ENCODE measurements at places on chromosomes 16 and 17.

DNA sequence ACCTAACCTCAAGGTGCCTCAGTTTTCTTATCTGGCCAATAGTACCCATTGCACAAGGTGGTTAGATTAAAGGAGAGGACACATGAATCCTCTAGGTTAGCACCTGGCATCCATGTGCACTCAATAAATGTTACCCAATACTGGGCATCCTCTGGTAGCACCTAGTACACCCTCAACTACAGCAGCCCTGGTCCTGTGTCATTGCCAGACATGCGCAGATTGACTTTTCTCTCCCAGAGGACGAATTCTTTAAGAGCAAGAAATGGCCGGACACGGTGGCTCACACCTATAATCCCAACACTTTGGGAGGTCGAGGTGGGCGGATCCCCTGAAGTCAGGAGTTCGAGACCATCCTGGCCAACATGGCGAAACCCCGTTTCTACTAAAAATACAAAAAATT lies 7.3 kb downstream of the DUSP3 start:
- no peak for DNase-seq

DNA sequence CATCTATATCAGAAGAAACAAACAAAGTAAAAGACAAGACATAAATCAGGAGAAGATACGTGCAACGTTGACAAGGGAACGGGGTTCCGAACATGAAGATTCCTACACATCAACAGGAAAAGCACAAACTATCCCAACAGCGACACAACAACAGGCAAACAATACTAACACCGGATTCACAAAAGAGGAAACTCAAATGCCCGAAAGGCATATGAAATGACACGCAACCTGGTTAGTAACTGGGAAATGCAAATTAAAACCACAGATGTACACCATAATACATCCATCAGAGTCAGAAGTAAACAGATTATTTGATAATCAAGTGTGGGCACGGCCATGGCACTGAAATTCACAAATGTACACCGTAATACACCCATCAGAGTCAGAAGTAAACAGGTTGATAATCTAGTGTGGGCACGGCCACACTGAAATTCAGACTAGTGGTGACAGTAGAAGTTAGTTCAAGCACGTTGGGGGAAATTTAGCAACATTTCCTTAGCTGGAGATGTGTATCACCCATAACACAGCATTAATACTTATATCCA lies 171.9 kb upstream of the RPH3AL start:
- no peak for DNase-seq

- peak; percentile 43 for DNase-seq
These were observed at the start of gene MT1F for GRCh38 chr16:56657555-56658326. TSS of gene MT1F (plus strand) at chr16:56657959. CDS start at chr16:56658059, 100 bp downstream.

- DNase-seq = no peak
These were observed 3.0 kb upstream of the DNASE1L2 start for GRCh38 chr16:2233046-2233775.

DNA sequence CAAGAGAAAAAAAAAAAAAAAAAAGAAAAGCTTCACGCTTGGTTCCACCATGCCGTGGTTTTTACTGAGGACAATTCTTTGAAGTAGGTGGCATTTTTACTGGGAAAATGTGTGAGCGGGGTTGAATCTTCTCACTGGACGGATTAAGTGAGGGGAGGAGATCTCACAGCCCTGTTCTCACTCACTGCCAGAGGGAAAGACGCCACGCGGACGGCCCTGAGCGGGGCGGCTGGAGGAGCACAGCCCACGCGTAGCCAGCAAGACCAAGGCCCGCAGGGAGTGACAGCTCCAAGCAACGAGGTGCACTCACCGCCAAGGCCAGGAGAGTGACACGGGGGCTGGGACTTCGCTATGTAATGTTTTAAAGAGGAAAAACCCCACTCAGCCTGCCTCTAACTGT lies 43.1 kb downstream of the MRM3 start:
- DNase-seq = no peak

DNA sequence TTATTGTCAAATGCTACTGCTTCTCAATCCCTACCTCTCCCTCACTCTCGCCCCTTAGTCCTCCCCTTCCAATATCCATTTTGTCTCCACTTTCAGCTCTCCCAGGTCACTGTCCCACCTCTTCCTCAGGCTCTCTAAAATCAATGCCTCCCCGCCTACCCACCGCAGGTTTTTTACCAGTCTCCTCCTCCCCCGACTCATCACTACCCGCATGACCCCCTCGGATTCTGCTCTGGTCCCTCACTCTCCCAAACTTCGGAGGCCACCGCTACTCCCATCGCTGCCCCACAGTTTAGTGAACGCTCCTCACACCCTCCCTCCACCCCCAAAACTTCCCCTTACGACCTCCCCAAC lies 513 bp downstream of the CRLF3 start:
- DNase-seq = peak; percentile 47

DNA sequence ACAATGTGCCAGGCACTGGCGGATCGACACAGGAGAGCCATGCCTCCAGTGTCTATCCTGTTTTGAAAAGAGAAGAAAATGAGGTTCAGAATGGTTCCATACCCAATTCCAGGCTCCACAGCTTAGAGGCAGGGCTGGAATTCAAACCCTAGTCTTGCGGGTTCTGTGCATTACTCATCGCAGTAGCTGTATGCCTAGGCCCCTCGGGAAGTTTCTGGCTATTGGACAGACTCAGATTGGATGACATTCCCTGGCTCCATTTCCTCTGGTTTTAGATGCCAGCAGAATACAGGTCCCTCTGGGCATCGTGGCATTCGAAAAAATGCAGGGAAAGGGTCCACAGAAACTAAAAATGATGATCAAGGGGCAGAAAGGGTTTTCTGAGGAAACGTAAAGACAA lies 184.7 kb downstream of the COPRS start:
- DNase-seq = no peak

Data from CD4-positive, alpha-beta T cell (primary cell).